Ureter (tissue), 1 donor: ENCODE measurements at places on chromosomes 4 and X.

GRCh38 chr4:124092541-124092984 is 620.0 kb downstream of the ANKRD50 start:
- DNase-seq: no peak

GRCh38 chr4:72505314-72505744 is 63.7 kb downstream of the ADAMTS3 start:
- DNase-seq: no peak

- peak; percentile 32 for DNase-seq
Observed at GRCh38 chrX:72027024-72027913, 104.4 kb downstream of the RTL5 start.

- no peak for DNase-seq
Observed at GRCh38 chr4:2570551-2571222, 34.2 kb downstream of the FAM193A start.

- DNase-seq: no peak
Observed at GRCh38 chrX:19707246-19707871, 180.0 kb downstream of the SH3KBP1 start.

DNA sequence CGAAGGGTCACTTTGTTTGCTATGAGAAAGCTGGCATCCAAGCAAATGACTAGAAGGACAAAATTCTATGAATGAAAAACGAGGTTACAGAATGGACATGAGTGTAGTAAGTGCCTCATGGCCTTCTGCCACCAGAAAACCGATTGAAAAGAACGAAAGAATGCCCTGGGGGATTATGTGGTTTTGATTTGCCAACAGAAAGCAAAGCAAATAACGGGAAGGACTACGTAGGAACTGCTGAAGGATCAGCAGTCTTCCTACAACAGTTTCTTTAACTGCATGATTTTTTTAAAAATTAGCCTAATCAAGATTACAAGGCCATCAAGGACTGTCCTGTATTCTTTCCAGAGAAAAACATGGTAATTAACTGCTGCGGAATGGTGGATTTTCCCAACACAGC is 50.6 kb downstream of the NRK start:
- DNase-seq: no peak

DNA sequence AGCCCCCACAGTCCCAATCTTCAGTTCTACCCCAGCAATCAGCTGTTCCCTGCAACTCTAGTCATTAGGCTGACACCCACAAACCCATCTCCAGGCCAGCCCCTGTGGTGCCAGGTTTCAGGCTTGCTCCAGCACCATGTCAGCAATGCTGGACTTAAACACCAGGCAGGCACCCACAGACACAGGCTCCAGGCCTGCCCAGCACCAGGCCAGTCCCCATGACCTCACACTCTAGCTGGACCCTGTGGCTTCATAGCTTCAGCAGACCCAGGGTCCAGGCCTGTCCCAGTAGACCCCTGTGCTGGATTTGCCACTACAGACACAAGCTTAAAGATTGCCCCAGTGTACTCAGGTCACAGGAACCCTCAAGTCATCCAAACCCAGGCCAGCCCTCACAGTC is 300.3 kb downstream of the CHIC1 start:
- no peak for DNase-seq

DNA sequence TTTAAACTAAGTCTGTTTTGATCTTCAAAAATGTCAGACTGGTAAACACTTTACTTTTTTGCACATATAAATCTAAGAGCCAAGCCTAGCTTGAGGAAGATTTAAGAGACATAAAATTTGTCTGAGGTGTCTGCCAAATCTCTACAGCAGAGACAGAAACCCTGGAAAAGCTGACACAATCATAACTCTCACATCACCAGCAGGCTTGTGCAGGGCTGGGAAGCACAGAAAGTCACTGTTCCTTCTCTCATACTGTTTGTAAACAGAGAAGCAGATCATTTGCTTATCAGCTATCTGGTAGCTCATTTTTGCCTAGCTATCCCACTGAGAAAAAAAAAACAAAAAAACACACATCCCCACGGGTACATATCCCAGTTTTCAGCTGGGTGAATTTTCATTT is 7.0 kb downstream of the ENOX2 start:
- DNase-seq: no peak

DNA sequence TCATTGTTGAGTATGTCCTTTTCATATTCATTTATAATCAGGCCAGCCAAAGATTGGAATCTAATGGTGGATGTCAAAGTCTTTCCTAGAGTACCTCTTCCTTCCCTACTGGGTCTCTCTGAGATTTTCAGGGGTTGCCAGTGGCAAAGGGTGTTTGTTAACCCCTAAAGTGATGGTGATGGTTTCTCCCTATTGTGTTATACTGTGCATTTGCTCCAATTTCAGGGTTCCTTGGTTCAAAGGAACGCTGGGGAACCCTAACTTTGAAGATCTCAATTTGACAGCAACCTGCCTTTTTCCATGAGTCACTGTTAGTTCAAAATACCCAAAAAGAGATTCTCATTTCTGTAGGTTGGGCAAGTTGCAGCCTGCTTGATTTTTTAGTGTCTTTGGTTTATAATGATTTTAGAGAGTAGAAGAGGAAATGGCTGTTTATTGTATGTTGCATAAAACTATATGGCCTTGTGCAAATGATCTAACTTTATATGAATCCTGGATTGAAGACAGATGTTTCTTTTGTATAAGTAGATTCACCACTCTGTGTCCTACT is 23.0 kb downstream of the GAB1 start:
- no peak for DNase-seq

- DNase-seq: no peak
Observed at GRCh38 chrX:57121816-57122215, 468 bp upstream of the SPIN2B start.

DNA sequence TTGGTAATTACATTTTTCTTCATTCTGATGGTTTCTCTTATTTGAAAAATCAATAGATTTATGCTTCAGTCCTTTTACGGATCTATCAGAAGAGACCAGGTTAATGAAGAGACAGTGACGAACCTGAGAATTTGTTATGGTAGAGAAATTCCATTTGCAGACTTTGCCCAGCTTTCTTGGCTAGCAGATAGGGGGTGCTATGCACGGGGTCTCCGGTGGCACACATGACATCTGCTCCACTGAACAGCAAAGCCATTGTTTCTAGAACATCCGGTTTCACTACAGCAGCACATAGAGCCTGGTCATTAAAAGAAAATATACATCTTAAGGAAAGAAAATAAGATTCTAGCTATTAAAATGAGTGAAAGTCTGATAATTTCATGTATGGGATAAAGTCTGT is 85.1 kb downstream of the ARAP2 start:
- DNase-seq: no peak
